DMS 273 treated with DMSO at 0.1 percent for 48 hours (cell line): ENCODE measurements at places on chromosomes 13 and 19.

GRCh38 chr19:14138576-14139265 is 2.3 kb upstream of the ASF1B start:
- no peak for DNase-seq

DNA sequence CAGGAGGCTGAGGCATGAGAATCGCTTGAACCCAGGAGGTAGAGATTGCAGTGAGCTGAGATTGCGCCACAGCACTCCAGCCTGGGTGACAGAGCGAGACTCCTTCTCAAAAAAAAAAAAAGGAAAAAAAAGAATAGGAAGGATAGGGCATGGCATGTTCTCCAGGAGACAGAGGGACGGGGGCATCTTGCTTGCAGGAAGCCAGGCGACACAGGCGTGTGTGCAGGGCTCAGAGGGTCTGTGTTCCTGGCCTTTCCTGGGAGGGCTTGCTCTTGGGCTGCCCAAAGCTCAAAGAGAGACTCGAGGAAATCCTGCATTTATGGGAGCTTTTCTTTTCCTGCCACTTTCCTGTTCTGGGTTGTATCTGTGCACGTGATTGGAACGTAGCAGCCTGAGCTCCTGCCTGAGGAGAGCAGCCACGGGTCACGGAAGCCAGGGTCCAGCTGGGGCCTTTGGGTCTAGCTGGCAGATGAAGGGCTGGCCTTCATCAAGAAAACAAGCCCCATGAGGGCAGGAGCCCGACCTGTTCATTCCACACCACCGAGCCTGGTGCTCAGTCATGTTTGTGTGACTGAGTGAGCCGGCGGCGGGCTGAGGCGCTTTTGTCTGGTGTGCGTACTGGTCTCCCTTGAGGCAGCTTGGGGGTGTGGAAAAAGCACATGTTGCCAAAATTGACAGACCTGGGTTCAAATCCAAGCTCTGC is 44.5 kb downstream of the CAPN12 start:
- DNase-seq: no peak

GRCh38 chr13:75518439-75519088 is 19.1 kb downstream of the COMMD6 start:
- DNase-seq: no peak

DNA sequence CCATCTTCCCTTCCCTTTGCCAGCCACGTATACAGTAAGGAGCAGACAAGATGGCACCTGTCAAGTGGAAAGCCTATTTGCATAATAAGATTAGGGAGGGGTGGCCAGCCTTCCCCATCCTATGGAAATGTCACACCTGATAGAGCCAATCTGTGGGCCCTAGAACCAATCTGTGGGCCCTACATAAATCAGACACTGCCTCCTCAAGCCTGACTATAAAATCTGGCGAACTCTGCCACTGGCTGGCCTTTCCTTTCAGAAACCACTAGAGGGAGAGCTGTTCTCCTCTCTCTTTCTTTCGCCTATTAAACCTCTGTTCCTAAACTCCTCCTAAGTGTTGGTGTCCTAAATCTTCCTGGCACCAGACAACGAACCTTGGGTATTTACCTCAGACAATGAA is 231.5 kb upstream of the KLHL1 start:
- DNase-seq: no peak

DNA sequence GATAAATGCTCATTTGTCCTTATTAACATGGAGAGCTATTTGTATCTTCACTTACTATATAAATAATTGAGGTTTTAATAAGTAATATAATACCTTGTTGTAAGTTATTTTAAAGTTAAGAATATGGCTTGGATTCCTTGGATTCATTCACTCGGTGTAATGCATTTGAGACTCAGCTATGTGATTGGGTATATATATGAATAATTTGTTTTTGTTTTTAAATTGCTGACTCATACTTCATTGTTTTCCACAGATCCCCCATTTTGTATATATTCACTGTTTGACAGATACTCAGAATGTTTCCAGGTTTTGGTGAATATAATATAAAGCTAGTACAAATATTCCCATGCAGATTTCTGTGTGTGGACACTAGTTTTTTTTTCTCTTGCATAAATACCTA is 6.8 kb upstream of the CEACAM18 start:
- no peak for DNase-seq

DNA sequence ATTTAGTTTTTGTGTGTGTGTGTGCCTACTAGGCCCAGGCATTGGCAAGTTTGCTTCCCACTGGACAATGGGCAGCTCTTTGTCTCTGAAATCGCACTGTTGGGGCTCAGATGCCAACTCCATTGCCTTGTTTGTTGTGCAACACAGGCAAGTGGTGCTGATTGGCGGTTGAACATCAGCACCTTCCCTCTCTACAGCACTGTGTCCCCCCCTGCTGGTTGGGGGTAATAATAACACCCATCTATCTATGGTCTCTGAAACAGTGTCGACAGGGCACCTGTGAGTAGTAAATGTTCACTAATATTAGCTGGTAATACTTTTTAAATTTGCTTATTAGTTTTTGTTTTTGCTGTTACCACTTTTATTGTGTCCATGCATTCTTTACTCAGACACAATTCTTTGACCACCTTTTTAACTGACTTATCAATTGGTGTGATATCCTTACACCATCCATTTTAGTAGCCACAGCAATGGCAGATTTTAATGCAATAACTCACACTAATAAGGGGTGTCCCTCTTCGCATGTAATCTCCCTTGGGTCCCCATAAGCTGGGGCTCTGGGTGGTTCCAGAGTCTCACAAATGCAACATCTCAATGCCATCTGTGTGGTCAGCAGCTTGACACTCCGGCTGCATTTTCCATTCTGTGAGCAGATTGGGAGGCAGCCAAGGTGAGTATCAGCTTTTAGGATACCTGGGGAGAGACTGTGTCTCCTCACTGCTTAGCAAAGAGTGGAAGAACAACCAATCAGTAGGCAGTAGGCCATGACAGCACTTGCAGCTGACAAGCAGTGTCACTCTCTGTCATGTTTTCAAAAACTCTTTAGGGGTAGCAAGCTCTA is 47.7 kb upstream of the UQCRFS1 start:
- DNase-seq: no peak

DNA sequence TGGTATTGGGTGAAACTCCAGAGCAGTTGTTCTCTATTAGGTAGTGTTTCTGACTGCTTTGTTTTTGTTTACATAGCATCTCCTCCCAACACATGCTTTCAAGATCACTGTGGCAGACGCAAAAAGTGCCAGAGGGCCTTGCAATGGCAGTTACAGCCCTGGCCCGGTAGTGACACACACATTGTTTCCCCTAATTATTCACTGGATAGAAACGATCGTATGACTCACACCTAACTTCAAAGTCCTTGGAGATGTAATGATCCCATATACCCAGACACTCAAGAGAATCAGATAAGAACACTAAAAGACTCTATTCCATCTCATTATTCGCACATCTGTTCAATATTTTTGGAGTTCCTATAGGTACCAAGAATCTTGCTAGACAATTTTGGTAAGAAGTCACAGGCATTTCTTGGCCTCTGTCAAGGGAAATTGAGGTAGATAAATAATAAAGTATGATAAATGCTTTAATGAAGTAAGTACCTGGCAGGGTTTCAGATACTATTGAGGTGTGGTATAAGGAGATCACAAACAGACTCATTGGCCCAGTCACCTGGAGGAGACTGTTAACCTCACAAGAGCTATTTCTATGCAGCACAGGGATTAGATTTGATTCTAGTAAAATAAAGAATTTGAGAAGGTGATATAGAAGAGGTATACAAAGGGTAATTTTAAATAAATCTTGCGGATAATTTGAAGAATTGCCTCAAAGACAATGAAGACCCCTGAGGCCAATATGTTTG is 485.3 kb downstream of the SLITRK6 start:
- no peak for DNase-seq

DNA sequence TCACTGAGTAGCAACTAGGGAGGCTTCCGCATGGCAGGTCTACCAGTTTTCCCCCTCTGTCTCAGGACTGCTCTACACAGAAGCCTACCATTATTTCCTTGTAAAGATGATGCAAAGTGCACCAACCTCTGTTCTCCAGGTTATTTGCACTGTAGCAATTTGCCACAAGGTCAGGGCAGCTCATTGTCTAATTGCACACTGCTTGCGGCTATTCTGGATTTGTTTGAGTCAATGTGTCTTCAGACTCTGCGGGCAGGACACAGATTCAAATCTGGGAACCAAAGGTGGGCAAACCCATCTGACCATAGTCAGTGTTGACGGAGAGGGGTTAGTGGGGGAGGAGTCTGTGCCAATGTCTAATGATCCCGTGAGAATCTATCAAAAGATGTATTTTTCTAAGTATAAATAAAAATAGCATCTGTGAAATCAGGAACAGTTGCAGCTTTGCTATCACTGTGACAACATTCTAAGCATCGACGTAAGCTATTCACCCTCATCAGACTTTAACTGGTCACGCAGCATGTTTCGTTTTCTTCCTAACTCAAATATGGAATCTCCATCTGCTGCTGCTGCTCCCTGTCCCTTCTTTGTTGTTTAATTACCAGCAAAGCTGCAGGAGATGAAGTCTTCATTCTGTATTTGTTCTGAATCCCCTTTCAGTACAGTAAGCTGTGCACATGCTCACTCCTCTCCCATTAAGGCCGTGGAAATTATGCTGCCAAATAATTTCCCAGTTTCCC is 26.4 kb downstream of the CYSLTR2 start:
- DNase-seq: no peak

- peak; percentile 26 for DNase-seq
These were observed 431.9 kb downstream of the COG6 start for GRCh38 chr13:40087091-40088002.

- DNase-seq: no peak
These were observed 260.9 kb downstream of the MTUS2 start for GRCh38 chr13:29081036-29081435.

DNA sequence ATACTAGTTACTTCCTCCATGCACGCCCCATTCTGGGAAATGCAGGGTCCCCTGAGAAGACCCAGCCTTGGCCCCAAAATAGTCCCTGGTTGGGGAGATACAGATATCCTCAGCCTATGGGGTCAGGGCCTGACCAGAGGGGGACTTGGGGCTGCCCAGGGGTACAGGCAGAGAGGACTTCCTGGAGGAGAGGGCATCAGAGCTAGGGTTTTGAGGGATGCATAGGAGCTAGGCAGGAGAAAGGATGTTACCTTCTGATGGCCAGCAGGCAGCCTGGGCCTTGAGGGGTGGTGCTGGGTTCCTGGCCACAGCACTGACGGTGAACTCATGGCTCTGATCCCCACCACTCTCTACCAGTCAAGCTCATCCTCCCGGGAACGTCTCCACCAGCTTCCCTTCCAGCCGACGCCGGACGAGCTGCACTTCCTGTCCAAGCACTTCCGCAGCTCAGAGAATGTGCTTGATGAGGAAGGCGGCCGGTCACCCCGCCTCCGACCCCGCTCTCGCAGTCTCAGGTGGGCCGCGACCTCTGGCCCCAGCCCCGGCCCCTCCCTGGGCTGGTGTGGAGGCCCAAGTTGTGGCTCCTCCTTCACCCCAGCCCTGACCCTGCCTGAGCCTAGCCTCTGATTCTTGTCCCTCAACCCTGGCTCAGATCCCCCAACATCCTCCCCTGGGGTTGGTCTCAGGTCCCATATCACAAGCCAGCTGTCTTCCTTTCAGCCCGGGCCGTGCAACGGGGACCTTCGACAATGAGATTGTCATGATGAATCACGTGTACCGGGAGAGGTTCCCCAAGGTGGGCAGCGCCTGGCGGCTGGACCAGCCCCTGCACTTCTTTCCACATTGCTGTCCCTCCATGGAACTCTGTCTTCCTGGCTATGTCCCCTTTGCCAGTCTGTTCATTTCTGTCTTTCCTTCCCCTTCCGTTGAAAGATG is 25.6 kb downstream of the MAST3 start:
- no peak for DNase-seq

DNA sequence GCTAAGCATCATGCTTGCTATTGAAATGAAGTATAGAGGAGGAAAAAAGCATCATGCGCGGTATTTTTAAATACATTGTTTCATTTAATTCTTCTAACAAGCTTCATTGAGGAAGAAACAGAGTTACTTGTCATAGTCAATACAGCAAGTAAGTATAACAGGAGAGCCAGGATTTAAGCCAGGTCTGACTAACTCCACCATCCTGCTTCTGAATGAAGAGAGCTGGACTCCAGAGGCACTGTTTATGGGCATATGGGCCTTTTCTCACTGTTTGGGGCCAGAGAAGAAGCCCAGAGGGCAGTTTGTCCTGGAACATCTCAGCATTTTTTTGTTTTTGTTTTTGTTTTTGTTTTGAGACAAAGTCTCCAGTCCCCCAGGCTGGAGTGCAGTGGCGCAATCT is 7.9 kb downstream of the SAMD4B start:
- no peak for DNase-seq

- no peak for DNase-seq
These were observed 128.8 kb upstream of the GJB6 start for GRCh38 chr13:20360835-20361412.

DNA sequence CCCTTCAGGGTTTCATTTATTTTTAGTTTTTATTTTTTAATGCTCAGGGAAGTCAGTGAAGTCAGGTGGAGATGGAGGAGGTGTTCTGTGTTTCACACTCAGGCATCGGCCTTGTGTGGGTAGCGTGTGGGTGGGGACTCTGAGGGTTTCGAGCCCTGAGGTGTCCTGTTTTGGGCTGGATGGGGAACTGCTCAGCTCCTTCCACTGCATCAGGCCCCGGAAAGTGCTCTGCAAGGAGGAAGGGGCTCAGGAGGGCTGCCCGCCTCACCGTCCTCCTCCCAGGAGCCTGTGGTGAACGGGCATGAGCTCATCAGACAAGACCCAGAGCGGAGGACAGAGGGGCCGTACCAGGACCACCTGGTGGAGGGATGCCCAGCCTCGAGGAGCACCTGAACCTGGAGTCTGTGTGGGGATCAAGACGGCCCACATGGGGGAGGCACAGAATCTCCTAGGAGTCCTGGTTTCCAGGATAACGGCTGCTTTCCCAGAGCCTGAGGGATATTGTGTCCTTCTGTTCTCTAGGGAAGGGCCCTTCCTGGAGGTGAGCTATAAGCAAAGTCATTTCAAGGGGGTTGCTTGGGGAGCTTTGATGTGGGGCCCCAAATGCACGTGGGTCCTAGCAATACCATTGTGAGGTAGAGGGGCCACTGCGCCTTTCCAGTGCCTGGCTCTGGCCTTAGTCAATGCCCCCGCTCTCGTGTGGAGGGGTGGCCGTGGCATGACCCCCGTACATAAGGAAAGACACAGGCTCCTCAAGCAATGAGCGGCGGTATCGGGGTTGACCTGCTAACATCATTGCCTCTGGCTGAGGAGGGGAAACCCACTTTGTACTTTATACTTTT is 13.5 kb upstream of the GAS6 start:
- no peak for DNase-seq

GRCh38 chr13:95235974-95236373 is 65.3 kb downstream of the ABCC4 start:
- no peak for DNase-seq

DNA sequence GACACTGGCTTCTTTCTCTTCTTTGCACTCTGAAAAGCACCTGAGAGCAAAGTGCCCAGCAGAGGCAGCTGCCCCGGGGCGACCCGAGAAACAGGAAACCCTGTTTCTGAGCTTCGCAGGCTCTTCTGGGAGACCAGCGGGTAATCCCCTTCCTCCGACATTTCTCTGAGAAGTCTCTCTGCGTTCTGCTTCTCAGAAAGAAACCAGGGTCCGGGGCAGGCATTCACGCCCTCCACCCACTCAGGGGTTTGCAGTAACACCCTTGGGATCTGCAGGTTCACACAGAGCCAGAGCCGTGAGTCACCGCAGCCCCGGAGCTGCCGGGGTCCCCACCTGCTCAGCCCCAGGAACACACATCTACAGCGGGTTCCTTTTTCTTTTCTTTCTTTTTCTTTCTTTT is 86.0 kb downstream of the GADD45B start:
- no peak for DNase-seq
